ENCODE measurements at places on chromosomes 7 and 10.

DNA sequence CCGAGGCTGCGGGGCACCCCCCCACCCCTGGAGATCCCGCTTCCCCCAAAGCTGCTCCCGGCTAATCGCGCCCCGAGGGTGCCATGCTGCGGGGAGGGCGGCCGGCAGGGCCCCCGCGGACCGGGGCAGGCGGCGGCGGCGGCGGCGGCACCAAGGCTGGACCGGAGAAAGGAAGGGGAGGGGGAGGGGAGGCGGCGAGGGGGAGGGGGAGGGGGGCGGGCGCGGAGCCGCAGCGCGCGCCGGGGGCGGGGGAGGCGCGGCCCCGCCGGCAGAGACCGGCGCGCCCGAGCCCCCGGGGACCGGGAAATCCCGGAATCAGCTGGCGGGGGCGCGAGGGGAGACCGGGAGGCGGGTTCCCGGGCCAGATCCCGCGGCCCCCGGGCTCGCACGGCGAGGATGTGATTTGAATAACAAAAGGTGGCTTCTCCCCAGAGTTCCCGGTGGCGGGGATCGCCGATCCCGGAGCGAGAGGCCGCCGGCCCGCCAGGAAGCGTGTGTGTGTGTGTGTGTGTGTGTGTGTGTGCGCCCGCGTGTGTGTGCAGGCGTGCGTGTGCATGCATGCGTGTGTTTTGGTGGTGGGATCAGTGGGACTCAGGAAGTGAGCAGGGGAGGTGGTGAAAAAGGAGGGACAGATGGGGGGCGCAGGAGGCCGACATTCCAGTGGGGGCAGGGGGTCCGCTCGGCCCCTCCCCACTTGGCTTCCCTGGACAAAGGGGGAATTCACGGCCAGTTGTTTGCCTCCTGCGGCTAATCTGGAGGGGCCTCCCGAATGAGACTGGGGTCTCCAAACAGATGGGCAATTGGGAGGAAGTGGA lies 99.5 kb downstream of the HIP1 start:
- peak; percentile 9 for DNase-seq

- no peak for DNase-seq
Measured at GRCh38 chr10:126647116-126647515, 23.4 kb downstream of the C10orf90 start.

DNA sequence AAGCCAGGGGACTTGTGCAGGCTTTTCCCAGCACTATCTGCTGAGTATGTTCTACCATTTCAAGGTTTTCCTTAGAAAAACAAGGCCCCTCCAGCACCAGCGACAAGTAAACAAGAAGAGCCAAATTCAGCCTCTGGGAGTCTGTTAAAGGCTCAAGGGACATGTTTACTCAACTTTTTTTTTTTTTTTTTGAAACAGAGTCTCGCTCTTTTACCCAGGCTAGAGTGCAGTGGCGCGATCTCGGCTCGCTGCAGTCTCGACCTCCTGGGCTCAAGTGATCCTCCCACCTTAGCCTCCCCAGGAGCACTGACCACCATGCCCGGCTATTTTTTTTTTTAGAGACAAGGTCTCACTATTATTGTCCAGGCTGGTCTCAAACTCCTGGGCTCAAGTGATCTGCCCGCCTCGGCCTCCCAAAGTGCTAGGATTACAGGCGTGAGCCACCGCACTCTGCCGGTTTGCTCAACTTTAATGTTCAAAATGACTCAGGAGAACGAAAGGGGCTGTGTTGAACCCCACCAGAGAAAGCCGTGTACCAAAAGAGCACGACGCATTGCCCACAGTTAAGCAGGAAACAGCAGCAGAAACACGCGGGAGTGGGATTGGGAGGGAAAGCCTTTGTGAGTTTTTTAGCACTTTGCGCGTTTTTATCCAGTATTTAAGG lies 772 bp downstream of the PRDX3 start:
- no peak for DNase-seq

DNA sequence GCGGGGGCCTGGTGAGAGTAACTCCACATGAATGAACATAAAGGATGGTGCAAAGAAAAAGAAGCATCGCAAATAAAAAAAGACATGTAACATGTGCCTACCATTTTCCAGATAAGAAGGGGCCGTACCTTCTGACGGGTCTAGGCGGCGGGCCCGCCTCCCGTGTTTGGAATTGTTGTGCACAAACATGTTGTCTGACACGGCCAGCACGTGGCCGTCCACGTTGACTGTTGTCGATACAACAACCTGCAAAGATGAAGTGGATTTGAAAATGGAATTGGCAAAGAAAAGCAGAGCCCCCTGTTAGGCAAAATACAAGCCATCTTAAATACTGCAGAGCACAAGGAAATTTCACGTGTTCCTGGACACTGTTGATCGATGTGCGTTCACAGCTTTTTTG lies 90.7 kb downstream of the EBF3 start:
- DNase-seq, result no peak

DNA sequence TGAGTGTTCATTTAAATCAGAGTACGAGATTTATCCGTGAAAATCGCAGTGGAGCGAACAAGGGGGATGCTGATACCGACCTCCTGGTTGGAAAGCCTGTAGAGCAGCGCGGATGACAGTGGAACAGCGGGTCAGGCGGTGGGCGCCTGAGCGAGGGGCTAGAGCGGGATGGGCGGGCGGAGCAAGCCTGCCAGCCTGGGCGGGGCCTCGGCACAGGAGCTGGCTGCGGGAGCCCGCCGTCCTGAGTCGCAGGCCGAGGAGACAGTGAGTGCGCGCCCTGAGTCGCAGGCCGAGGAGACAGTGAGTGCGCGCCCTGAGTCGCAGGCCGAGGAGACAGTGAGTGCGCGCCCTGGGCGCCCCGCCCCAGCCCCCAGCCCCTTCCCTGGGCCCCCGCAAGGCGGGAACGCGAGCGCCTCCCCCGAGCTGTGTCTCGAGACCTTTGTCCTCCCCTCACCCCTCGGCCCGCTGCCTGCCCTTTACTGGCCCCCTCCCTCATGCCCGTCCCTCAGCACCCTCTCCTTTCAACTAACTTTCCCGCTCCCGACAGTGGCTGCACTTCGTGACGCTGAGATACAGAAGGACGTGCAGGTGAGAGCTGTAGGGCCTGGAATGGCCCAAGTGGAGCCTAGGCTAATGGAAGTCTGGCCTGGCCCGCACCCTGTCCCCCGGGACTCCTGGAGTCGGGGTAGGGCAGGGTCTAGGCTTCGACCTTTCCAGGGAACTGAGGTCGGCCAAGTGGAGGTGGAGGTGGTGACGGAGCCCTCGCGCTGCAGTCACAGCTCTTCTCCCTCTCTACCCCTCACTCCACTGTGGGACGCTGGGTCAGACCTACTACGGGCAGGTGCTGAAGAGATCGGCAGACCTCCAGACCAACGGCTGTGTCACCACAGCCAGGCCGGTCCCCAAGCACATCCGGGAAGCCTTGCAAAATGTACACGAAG lies at the start of gene AS3MT:
TSS of gene AS3MT (plus strand) at position 213 of the 941 bp plus-strand sequence. CDS start at position 336, 123 bp downstream.
- no peak for DNase-seq

- no peak for DNase-seq
Measured at GRCh38 chr10:122040786-122041185, 51.8 kb downstream of the TACC2 start.

DNA sequence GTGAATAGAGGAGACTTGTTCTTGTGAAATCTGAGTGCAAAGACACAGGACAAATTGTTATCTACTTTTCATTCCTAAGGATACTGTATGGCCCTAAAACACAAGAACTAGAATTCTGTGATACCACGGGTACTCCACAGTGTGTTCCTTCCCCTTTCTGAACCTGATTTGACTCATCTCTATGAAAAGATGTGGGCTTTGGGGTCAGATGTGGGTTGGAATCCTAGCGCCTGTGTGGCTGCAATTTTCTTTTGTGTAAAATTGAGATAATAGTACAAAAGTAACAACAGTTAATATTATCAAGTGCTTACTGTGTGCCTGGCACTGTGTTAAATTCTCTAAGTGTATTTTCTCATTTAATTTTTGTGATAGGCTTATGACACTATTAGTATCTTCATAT lies 8.1 kb downstream of the SRGN start:
- no peak for DNase-seq

- DNase-seq, result no peak
Measured at GRCh38 chr7:2068693-2069471, 163.9 kb downstream of the MAD1L1 start.

DNA sequence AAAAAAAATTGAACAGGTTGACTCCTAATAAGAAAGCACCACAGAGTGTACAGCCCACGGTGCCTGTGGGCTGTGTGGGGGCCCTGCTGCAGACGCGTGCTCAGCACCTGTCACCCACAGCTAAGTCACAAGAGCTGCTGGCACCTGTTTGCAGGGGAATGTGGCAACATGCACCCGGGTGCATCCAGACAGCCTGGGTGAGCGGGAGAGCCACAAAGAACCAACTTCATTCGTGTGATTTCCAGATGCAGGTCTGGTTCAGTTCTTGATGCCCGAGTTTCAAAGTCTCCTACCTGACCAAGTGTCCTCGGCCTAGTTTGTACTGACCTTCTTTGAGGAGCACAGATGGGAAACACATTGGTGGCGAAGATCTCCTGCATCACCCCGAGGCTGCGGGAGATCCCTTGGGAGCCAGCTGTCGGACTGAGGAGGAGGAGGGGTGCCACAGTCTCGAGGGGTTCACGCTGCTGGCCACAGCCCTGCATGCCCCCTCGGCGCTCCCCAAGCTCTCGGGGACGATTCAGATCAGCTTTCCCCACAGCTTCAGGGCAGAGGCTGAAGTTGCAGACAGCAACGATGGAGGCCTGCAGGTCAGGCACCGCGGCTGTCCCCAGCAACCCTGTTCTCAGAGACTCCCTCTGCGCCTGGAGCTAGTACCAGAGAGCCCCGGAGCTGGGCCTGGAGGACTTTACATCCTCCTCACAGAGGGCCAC lies 35.3 kb downstream of the AMZ1 start:
- no peak for DNase-seq

DNA sequence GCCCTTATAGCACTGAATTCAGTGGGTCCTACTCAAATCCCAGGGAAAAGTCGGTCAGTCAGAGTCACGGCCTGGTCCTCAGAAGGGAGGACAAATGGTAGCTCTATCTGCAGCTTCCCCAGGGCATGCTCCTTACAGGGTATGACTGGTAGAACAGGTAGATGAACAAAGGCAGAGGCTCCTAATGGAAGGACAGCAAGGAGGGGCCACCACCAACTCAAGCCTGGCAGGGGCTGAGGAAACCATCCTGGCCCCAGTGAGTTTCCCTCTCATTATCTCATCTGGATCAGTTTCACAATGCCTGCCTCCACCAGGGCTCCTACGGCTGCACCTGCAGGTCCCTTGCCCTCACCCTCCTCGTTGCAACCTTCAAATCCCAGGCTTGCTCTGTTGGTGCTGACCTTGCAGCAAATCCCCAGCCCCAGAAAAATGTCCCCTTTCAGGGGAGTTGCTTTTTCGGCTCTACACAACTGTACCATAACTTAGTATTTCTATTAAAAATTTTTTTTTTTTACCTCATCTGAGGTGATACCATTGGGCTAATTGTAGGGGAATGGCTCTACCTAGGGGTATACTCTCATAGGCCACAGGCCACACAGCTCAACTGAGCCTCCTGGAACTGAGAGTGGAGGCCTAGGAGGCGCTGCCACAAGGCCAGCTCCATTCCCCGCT lies 2.4 kb upstream of the MYO1G start:
- no peak for DNase-seq

DNA sequence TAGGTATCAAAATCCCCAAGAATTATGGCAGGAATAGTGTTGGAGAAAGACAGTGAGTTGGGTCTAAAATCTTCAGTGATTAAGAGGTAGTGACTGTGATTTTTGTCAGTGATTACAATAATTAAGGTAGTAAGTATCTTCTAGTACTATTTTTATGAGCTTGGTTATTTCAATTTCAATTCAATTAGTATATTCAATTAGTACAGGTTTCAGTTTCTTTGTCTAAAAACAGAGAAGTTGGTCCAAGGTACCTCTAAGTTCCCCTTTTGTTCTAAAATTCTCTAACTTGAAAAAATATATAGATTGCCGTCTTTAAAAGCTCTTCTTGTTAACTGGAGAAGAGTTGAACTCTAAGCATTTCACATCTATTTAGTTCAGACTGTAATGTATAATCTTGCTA lies 82.9 kb downstream of the OTUD1 start:
- DNase-seq, result no peak

GRCh38 chr7:127920787-127921438 lies 110.3 kb downstream of the LRRC4 start:
- no peak for DNase-seq

DNA sequence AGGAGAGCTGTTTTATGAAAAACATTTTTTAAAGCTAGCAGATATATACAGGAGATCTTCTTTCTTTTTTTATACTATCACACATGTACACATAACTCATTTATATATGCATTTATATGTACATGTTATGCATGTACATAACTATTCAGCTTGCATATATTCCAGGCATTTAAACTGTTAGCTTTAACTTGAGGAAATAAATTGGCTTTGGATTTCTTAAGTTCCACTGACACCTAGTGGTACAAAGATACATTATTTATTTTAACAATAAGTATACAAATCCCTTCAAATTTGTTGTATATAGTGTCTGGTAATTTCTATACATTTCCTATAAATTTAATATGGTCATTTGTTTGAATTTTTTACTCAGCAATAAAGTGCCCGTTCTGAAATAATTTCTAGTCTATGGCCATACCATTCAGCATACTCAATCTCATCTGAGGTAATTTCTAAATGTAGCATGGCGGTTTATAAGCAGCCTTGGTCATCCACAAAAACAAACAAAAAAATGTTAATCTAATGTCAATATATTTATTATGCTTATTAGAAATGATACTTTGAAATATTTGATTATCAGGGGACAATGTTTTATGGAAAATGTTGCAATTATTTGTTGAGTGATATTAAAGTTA lies 11.6 kb downstream of the ZDHHC6 start:
- DNase-seq, result no peak

DNA sequence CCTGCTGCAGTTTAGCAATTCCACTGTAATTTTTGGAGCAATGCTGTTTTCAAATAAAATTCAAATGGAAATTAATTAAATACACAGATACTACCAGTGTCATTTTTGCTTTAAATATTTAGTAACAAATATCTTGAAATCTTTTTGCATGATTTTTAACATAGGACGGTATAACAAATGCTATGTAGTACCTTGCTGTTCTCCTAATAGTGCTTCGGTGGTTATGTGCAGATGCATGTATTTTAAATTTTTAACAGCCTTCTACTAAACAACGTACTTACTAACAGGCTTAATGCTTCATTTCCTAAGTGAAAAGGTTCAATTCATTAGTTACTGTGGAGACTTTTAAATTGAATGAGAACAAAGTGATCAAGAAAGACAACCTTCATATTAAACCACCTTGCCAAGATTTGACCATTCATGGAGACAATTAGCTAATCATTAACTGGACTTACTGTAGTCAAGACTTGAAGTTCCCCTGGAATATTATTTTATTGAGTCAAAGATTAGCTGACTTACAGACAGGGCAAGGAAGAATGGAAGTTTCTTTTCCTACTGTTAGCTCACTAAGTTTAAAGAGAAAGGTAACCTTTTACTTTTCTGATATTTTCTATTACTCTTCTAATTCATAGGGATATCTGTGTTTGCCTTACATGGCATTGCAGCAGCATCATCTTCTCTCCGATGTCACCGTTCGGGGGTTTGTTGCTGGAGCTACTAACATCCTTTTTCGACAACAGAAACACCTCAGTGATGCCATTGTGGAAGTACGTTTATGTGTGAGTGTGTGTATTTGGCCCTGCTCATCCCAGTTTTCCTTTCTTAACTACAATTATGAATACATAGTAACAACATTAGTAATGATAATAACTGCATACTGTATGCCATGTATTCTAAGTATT lies 74.3 kb downstream of the AVL9 start:
- no peak for DNase-seq

GRCh38 chr10:5514226-5514850 lies 10.4 kb upstream of the CALML3 start:
- no peak for DNase-seq

GRCh38 chr10:73459683-73460314 lies 26.4 kb upstream of the MSS51 start:
- DNase-seq, result no peak

- DNase-seq, result no peak
Measured at GRCh38 chr10:64515970-64516699, 994.9 kb downstream of the REEP3 start.

GRCh38 chr10:17123961-17124360 lies 5.7 kb downstream of the CUBN start:
- no peak for DNase-seq

Measured in stimulated activated CD4-positive, alpha-beta T cell treated with anti-CD3 and anti-CD28 coated beads, Interleukin-2, amount 100 ng/mL, for 4 hours (primary cell).